M059J (cell line): ENCODE measurements at places on chromosomes 2 and 18.

- no peak for DNase-seq
Measured at GRCh38 chr2:237051861-237052260, 33.8 kb upstream of the COPS8 start.

DNA sequence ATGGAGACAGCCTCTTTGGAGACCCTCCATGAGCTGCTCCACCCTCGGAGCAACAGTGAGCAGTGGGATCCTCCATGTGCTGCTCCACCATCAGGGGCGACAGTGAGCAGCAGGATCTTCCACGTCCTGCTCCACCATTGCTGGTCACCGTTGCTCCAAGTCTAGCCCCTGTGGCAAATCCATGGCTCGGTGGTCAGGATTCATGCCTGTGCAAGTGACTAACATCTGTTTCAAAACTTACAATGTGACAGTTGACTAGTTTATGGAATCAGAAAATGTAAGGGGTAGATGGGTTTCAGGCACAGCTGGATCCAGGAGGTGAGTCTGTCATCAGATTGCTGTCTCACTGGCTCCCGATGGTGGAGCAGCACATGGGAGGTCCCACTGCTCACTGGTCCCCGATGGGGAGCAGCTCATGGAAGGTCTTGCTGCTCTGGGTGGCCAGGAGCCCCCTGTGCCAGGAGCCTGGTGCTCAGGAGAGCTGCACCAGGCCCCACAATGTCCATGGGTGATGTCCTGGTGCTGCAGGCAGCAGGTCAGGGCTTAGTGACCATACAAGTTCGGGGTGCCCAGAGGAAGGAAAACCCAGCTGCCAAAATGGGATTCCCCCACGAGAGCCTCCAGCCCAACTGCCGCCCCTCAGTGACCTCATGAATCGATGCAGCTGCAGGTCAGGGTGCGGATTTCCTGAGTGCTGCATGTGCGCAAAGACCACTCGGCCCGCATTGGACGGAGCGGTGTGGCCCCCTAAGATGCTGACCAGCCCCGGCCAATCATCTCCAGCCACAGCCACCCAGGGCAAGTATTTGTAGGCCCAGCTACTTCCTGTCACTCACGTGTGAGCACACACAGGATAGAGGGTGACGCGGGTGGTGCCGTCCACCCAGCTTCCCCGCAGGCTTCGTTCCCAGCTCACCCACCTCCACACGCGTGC is 116.5 kb upstream of the OTOS start:
- DNase-seq = no peak

DNA sequence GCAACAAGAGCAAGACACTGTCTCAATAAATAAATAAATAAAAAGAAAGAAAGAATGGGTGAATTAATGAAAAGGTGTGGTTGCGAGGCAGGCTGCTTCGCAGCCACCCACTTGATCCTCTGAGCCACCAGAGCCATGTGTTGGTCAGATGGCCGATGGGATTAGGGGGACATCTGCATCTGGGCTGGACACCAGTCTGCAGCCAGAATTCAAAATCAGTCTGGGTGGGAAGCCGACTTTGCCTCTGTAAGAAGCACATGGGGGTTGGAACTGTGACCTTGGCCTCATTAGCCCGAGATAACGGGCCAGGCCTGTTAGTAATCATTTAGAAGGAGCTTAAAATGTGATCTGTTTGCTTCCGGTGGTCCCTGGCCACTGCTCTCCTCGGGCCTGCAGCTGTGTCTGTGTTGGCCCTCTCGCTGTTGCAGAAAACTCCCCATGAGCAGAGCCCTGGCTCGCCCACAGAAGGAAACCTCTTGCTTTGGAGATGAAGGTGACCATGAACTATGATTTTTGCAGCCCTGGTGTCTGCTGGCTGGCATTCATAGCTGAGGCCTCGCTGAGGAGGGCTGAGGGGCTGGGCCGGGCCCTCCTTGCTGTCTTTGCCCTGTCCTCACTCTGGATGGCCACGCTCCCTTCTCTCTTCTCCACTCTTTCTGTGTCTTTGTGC is 94.4 kb downstream of the DYSF start:
- DNase-seq = no peak

DNA sequence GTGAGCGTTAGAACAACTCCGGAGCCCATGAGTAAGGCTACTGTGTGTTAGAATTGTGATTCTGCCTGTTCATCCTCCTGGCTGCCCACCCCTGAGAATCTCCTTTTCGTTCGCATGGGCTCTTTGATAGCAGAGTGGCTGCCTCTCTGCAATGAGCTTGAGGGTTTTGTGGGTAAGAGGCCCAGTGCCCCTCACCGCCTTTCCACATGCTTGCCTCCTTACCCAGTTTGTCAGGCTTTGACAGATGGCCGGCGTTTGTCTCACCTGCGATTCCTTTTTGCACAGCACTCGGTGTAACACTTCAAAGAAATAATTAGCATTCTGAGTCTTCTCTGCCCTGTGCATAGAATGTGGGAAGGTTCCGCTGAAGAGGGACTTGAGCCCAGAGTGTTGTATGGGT is 138.0 kb downstream of the RHBDD1 start:
- DNase-seq = no peak
